ENCODE measurements at places on chromosomes 2 and 18. TPM values are rescaled to one million over a fixed set of nuclear protein-coding genes. Genes with fewer than 3 reads are reported as not detected.

- no peak for DNase-seq
Observed at GRCh38 chr2:216425008-216425787, 12.9 kb downstream of the SMARCAL1 start.

DNA sequence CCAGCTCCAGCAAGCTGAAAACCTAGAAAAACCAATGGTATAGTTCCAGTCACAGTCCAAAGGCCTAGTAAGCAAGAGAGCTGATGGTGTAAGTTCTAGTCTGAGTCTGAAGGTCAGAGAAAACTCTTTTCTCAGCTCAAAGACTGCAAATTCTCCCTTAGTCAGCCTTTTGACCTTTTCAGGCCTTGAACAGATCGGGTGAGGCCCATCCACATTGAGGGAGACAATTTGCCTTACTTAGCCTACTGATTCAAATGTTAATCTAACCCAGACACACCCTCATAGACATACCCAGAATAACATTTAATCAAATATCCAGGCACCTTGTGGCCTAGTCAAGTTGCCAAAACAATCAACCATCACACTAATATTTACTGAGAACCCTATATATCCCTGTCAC is 110.8 kb upstream of the KCNJ3 start:
- DNase-seq, result no peak

DNA sequence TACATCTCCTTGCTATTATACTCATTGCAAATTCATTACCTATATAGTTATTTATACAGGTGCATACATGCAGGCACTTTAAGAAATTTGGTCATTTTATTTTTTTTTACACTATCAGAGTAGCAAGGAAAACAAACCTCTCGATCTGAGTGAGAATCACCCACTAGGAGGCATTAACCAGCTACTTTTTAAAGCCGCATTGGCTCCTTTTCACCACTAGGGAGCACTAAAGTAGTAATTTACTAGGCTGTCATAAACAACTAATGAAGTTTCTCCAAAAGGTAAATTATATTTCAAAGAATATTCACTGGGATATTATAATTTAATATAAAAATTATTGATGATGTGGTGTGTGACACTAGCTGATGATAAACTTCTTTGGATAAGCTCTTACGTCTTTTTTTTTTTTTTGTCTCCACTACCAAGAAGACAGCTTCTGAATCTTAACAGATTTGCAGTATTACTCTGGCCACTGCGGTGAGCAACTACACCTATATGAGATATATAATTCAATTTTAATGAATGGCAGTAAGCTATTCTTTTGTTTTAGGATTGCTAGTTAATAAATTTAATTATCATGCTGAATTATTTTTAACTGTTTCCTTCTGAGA is 101.9 kb downstream of the NOL4 start:
- no peak for DNase-seq

Gene PPM1G
- total RNA-seq, result 38.8 TPM

- no peak for DNase-seq
Observed at GRCh38 chr2:58207189-58207588, 33.9 kb downstream of the FANCL start.

DNA sequence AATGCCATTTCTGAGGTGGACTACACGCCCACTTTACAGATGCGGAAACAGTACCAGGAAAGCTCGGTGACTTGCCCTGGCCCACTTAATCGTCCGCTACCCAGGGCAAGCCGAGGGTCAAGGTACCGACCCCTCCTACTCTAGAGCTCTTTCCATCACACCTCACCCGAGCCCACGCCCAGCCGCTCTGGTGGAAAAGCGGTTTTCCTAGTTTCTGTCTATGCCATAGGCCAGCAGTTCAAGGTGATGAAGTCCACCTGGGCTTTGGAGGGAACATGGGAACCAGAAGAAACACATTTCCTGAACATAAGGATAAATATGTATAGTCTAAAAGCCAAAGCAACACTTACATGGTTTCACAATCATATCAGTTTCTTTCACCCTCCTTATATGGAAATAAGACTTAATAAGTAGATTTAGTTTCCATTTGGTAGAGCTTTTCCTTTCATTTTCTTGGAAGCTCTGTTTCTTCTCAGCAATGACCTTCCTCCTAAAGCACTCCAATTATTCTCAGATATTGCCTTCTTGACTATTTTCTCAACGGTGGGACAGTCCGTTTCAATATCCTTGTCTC is 567 bp downstream of the VWA3B start:
- DNase-seq, result no peak

DNA sequence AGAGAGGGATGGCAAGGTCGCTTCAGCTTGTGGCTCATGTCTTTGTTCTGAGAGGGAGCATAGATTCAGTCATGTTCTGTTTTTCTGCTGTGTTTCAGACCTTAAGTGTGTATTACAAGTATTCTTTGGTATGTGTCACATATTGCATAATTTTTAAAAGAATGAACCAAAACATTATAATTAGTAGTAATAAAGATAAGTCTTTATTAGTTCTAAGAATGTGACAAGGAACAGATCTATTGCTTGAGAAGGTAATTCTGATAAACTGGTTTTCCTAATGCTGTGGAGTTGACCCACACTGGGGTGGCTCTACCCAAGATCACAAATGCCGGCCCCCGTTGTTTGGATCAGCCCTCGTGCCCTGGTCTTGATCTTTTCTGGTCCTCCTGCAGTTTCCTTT is 124.3 kb upstream of the FOSL2 start:
- DNase-seq, result no peak

DNA sequence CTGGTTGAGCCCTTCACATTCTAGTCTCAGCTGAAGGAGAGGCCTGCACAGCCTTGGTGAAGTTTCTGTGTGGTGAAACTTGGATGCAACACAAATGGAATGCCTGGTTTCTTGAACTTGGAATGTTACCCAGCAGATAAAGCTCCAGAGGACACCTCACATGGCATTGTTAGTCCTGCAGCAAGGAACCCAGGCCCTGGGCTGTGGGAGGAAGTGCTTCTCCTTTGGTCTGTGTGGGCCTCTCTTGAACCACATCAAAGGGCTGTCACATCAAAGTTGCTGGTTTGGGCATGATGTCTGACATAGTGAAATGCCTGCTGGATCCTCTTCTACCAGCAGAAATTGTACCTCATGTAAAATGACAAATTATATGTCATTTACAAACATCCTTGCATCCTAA is 198.5 kb downstream of the FHOD3 start:
- DNase-seq, result no peak

Gene REG1B
- not detected for total RNA-seq

DNA sequence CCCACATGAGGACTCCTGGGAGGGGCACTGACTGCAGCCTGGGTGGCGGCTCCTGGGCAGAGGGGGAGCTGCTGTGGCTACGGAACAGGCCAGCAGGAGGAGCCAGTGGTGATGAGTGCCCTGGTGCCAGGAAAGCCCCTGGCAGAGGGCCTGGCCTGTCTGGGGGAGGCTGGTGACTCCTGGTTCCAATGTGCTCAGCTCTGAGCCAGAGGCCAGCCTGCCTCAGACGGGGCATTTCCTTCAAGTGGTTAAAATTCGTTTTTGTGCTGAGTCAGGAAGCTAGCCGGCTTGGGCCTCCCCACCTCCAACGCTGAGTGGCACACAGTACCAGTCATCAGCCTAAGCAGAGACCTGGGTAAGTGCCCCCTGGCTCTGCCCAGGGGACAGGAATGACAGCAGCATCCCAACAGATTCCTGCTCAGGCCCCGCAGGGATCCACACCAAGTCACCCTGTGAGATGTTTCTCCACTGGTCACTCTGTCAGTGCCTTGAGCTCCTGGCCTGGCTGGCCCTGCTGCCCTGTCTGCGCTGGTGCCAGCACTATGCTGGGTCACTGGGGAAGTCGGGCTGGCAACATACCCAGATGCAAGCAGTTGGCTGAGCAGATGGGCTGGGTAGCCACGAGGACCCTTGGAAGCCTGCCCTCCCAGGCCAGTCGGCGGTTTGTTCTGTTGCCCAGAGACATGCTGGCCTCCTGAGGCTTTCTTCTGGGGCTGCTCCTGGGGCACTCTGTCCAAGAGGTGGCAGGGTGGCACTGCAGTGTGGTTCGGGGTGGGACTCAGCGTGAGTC is 7.1 kb upstream of the KLF11 start:
- peak; percentile 86 for DNase-seq

Data from left ventricle myocardium superior (tissue), 1 donor.